Hematopoietic multipotent progenitor cell treated with erythropoietin and hydrocortisone succinate and interleukin-3 and kit ligand, for 8 days (in vitro differentiated cells): ENCODE measurements at places on chromosomes 1 and 21.
A peak's percentile ranks its signal among the peaks of the same experiment; 100 is the strongest.

DNA sequence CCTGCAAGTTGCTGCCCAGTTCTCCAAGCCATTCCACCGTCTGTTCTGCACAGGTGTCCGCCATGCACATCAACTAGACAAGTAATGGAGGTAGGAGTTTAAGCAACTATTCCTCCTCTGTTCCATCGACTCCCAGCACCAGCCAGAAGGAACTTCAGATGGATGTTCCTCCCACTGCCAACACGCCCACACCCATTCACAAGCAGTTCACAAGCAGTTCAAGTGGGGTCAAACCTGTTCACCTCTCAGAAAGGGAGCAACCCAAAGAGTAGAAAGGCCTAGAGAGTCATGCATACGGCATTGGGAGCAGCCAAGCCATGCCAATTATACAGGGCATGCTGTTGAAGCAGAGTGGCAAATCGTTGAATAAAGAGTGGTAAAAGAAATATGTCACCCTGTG lies 4.3 kb upstream of the TDRD5 start:
- no peak for DNase-seq

DNA sequence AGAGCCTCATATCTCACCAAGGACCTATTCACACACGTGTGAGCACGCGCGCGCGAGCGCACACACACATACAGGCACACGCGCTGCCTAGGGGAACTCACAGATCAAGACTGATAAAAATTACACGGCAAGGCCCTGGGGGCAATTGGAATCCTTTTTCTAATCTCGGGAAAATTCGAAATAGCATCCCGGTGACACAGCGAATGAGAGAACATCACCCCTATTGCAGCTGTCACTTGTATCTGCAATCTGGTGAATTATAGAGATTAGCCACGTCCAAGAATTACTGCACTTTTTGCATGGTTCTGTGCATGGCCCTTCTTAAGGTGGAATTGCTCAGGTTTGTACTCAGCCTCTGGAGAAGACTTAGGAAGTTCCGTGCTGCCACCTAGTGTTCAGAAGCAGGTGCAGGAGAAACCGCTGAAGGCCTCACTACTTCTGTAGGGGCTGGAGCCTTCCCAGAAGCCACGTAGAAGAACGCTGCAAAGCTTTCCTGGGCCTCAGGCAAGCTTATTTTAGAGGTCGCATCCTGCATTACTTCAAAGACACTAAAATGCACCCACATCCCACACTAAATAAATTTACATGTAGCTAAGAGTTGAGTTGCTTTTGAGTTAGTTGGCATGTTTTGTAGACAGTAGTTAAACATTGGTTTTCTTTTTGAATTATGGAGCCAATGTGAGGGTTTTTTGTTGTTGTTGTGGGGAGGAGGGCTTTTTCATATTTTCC lies 229.2 kb upstream of the CAMK1G start:
- DNase-seq, result peak; percentile 73

- no peak for DNase-seq
These were observed 96.6 kb downstream of the DISC1 start for GRCh38 chr1:231723146-231723545.

DNA sequence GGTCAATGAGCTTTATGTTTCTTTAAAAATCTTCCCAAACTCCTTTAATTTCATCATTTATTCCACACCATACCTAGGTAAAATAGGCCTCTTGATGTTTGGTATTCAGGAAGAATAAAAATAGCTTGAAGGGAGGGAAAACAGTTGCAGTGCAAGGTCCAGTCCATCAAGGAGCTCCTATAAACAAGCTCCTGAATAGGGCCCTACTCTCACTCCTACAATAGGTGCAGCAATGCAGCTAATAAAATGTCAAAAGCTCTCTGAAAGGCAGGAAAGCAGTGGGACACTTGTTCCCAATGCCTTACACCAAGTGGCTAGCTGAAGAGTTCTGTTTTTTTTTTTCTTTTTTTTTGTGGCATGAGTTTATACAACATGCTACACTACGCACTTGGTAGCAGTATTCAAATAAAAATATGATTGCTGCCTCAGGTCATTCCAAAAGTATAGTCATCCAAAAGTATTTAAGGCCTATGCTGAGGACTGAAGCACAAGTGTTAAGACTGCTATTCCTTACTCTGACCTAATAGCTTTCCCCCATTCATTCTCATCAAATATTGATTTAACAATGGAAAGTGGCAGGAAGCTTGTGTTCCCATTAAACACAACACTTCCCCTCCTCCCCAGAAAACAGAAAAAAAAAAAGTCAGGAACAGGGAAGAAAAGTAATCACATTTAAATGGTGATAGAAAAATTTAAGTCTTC lies 9.8 kb downstream of the TEX38 start:
- no peak for DNase-seq

GRCh38 chr1:71490432-71490831 lies 409.6 kb upstream of the ZRANB2 start:
- DNase-seq, result no peak

DNA sequence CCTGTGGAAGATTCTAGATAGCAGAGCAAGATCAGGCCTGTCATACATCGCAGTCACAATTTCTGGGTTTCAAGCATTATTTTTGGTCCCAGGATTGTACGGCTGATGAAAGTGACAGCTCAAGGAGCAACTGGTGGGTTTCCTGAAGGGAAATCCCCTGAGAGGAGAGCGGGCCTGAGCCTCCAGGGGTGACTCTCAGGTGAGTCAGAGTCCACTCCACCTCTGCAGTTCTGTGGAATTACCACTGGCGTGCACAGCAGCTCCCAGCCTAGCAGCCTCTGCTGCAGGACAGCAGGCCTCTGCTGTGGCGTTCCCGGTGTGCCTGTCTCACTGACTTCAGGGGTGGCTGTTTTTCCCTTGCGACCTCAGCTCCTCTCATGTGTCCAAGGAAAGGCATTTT lies 24.4 kb downstream of the SLC66A1 start:
- DNase-seq, result no peak

- no peak for DNase-seq
These were observed 473.5 kb downstream of the PTPRU start for GRCh38 chr1:29709704-29710280.

GRCh38 chr1:15542388-15543250 lies 16.0 kb downstream of the DNAJC16 start:
- no peak for DNase-seq

- DNase-seq, result no peak
These were observed 38.2 kb downstream of the GLIS1 start for GRCh38 chr1:53700776-53701175.

- DNase-seq, result no peak
These were observed 92.0 kb downstream of the CRB1 start for GRCh38 chr1:197360068-197360467.

DNA sequence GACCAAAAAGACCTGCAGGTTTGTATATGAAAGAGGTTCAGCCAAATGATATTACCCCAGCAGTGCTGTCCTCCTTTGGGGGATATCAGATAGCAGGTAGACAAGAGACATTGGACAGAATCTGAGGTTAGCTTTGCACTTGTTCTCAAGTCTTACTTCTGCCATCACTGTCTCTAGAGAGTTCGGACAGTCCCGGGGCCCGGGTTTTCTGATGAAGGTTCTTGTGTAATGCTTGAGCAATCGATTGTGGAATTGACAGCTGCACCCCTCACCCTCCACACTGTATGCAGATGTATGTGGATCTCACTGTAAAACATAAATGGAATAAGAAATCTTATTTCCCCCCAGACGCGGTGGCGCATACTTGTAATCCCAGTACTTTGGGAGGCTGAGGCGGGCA lies 56.2 kb upstream of the MORC3 start:
- DNase-seq, result no peak

DNA sequence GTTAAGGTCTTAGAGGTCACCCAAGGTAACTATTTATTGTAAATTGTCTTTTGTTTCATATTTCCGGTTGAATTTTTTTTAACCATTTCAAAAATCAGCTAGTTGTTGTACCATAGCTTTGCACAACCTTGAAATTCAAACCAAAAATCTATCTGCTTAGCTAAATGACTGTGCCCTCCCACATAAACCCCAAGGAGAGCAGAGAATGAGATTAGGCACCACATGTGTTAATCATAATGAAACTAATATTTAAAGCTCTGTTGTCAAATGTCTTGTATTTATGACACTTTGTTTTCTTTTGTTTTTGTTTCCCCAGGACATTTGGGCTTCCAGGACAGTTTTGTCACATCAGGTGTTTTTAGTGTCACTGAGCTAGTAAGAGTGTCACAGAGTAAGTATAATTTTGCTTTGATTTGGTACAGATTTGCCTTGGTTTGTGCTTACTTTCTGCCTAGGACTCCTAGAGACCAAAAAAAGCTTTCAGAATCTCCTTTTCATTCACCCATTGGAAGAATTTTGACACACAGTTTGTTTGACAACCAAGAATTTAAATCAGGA lies 249.9 kb downstream of the NFIA start:
- DNase-seq, result no peak

DNA sequence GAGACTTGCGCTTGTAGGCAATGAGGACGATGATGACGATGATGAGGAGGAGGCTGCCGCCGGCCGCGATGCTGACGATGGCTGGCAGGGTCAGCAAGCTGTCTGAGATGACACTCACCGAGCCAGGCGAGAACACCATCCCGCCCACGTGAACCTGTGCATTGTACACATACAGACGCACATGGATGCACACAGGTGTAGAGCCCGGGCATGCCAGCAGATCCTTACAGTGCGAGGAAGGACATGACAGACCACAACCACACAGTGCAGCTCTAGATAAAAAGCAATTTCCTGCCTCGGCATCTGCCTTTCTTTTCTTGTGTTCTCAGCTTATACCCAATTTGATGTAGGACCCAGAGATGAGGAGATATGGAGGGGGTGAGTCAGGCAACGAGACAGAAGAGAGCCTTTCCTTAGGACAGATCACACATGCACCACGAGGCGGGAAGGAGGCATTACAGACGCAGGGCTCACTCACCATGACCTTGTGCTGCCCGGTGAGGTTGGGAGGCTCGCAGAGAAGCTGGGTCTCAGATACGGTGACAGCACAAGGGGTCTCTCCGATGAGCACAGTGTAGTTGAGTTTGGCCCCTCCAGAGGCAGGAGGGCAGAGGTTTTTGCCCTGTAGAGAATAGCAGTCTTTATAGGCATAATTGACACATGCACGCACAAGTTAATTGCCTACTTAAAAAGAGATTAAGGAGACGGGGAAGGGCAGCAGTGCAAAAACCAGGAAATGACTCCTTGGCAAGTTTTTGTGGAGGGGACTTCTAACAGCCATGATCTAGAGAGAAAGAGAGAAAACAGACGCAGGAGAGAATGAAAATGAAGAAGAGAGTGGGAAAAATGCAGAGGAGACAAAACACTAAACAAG lies 133.9 kb upstream of the CD34 start:
- DNase-seq, result peak; percentile 12

DNA sequence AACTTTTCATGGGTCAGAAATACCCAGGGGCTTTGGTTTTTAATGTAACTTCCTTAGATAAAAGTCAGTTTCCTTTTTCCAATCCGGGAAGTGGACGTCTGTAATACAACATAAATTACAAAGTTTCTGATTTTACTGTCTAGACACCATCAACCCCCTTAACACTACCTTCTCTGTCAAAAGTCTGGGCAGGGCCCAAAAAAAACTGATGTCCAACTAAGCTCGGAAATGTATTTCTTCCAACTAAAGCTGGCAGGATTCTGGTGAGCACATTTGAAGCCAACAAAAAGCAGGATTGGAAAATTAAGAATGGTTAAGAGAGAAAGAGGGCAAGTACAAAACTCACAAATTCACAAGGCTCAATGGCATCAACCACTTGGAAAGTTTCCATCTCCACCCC lies 24.3 kb downstream of the DDAH1 start:
- no peak for DNase-seq

GRCh38 chr1:159468321-159468720 lies 28.8 kb downstream of the OR10J1 start:
- no peak for DNase-seq

DNA sequence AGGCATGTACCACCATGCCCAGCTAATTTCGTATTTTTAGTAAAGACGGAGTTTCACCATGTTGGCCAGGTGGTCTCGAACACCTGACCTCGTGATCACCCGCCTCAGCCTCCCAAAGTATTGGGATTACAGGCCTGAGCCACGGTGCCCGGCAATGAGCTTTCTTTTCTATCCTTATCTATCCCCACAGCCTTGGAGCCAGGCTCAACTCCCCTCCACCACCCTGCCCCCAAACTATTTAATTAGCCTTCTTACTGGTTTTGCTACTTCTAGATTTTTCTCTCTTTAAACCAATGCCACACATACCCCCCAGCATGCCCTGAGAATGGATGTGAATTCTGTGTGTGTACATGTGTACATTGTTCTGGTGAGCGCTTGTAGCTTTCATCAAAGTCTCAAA lies 5.7 kb upstream of the VANGL2 start:
- no peak for DNase-seq

DNA sequence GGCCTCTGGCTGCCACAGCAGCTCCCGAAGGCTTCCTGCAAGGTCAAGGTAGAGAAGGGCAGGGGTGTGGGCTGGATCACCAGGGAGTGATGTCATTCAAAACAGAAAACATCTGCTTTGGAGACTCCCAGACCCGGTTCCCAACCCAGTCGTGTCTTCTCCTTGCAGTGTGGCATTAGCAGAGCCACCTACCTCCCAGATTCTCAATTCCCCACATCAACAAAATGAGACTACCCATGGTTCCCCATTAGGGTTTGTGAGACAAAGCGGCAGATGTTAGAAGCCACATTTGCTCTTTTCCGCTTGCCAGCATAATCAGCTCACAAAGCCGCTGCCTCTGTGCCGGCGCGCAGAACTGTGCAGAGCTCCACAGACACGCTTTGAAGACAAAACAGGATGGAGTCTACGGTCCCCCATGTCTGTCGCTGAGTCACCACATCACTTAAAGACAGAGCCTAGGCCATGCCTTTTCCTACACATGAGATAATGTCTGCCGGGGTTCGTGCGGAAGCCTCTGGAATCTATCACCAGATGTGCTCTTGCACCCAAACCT lies 12.5 kb downstream of the KIF17 start:
- no peak for DNase-seq

- DNase-seq, result peak; percentile 9
These were observed 93.6 kb downstream of the PKN2 start for GRCh38 chr1:88777604-88778149.

GRCh38 chr21:16028142-16028541 lies 298.4 kb downstream of the USP25 start:
- DNase-seq, result no peak

GRCh38 chr1:207032528-207033017 lies at the start of gene C1orf116:
Gene C1orf116 (minus strand): TSS chr1:207032756. CDS start chr1:207027598, 5,158 bp downstream.
- DNase-seq, result peak; percentile 48

- peak; percentile 76 for DNase-seq
These were observed 33.3 kb upstream of the FAM3B start for GRCh38 chr21:41283211-41283818.

GRCh38 chr21:41148798-41149197 lies 19.2 kb upstream of the BACE2 start:
- DNase-seq, result no peak

DNA sequence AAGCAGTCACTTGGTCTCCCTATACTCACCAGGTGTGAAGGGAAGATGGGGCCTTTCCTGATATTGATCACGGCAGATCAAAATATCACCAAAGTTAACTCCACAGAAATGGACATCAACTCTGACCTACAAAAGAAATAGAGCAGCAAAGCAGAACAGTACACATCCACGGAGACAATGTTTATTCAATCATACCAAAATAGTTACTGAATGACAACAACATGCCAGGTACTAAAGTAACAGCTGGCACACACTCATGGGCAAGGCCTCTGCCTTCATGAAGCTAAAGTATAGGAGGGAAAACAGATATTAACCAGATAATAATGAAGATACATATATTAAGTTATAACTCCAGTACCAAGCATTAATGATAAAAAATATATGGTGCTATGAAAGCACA lies 59.2 kb upstream of the RASAL2 start:
- no peak for DNase-seq

GRCh38 chr1:158793604-158794003 lies 12.6 kb upstream of the OR6N2 start:
- DNase-seq, result peak; percentile 43

GRCh38 chr1:4044967-4045366 lies 144.9 kb upstream of the C1orf174 start:
- no peak for DNase-seq
